Kidney (tissue), 22 donors: ENCODE measurements at places on chromosomes 7 and 10. TPM values are rescaled to one million over a fixed set of nuclear protein-coding genes. Genes with fewer than 3 reads are reported as not detected.

GRCh38 chr10:64873088-64873487 is 1351.9 kb downstream of the REEP3 start:
- DNase-seq = no peak

GRCh38 chr7:26511866-26512265 is 220.2 kb downstream of the SNX10 start:
- no peak for DNase-seq

- DNase-seq = peak; percentile 58
Observed at GRCh38 chr7:95398155-95398940, 2.2 kb upstream of the PON3 start.

DNA sequence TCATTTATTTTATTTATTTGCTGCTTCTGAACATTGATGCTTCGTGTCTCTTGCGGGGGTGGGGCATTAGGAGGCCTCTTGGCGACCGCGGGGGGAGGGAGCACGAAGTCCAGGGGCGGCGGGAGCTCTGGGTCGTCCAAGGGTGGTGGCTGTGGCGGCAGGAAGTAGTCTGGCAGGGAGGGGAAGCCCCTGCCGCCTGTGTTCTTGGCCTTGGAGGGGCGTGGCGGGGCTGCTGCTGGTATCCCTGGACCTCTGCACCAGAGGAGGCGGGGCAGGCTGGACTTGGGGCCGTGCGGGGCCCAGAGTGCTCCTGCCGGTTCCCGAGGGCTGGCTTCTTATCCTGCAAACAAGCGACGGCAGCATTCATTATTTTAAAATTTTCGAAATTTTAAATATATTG is 70.5 kb upstream of the ABI1 start:
- peak; percentile 30 for DNase-seq

GRCh38 chr7:112134039-112134438 is 72.2 kb downstream of the DOCK4 start:
- DNase-seq = no peak

- peak; percentile 40 for DNase-seq
Observed at GRCh38 chr7:106858618-106859532, 6.2 kb upstream of the PIK3CG start.

DNA sequence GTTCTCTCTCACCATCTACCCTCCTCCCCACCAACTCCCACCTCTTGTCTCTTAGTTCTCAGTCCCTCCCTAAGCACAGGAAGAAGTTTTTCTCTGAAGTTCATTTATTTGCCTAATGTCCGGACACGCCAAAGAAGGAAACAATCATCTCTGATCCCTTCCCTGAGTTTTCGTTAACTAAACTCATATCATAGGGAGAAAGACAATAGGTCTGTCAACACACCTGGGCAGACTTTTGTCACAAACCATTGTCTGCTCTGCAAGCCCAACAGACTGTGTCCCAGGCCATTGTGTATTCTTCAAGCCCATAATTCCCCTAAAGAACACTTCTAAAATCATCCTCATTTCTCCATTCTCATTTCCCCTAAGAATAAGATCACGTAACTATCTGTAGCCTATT is 691.0 kb upstream of the MBL2 start:
- no peak for DNase-seq

DNA sequence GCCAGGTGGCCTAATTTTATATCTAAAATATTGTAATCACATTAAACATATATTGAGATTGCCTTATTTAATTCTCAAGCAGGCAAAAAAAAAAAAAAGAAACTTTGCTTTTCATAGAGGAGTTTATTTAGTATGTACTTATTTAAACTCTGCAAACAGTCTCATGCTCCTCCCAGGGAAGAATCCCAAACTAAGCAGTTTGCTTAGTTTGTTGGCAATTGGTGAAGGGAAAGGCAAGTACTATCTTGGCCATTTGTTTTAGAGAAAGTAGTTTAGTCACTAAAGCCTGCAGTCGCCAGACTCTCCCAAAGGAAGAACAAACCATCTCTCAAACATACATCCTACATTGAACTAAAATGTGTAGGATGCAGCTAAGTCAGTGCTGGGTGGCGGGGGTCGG is 226.8 kb downstream of the CDC14C start:
- DNase-seq = no peak

GRCh38 chr7:112940314-112940732 is 146.3 kb downstream of the GPR85 start:
- DNase-seq = no peak

DNA sequence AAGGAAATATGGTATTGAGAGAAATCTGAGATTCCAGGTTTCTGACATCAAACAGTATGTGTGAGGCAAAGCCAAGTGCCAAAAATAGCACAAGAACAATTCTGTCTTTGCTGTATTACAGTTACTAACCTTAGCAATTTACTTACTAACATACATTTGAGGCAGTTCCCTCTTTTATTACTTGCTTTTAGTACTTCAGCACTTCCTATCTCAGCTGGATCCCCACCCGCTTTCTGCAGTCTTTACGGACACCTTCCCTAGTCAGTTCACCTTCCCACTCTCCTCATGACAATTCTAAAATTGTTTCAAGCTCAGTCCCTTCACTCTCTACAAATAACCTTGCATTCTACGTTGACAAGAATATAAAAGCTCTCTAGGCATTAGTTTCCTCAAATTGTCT is 79.2 kb downstream of the ELAPOR2 start:
- DNase-seq = no peak

GRCh38 chr10:27446091-27446918 is 57.8 kb upstream of the RAB18 start:
- DNase-seq = peak; percentile 64

Gene SFRP4
- 6.8 TPM for total RNA-seq

DNA sequence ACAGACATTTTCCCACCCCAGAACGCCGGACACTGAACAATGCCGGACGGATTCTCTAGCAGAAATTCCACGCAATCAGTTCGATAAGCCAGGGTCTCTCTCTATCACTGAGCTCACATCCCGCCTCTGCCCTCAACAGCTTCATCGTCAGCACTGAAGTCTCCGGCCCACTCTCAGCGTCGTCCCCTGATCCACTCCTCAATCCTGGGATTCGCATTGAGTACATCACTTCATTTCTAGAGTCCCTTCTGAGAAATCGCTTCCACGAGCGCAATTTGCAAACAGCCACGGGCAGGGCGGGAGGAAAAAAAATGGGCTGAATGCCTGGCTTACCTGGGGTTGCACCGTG is 365 bp downstream of the YME1L1 start:
- DNase-seq = peak; percentile 66

Gene CTBP2
- 111 TPM for total RNA-seq

- no peak for DNase-seq
Observed at GRCh38 chr7:133861876-133862275, 265.3 kb upstream of the LRGUK start.

DNA sequence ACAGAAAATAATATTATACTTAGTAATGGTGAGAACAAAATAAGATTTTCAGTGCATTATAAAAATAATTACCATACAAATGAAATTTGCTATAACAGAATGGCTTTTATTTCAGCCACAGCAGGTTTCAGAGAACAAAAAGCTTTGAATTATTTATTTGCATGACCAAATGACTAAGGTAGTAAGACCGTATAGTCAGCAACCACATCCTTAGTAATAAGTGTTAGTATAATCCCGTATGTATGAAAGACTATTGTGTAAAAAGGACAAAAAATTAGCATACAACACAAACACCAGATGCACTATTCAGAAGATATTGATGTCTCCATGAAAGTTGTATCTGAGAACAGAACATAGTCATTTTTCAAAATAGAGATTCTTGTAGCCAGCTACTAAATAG is 12.2 kb downstream of the PDZD8 start:
- no peak for DNase-seq

DNA sequence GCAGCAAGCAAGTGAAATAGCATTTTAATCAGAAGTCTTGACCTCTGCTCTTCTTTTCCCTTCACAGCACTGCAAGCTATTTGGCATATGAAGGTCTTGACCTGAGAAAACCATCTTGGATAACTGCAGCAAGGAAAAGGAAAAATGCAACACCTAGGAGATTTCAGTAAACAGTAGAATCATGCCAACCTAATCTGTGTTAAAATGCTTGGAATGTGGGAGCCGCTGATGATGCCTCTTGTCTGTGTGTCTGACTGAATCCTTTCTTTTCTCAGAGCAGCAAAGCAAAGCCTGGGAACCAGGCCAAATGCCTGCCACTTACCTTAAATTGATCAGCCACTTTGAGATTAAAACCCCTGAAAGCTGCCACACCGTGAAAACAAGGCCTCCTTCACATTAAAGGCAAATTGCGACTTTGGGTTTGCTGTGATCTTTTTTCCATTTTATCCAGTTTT is 80.4 kb upstream of the CDK6 start:
- DNase-seq = peak; percentile 39

Gene VAX1
- not detected for total RNA-seq

DNA sequence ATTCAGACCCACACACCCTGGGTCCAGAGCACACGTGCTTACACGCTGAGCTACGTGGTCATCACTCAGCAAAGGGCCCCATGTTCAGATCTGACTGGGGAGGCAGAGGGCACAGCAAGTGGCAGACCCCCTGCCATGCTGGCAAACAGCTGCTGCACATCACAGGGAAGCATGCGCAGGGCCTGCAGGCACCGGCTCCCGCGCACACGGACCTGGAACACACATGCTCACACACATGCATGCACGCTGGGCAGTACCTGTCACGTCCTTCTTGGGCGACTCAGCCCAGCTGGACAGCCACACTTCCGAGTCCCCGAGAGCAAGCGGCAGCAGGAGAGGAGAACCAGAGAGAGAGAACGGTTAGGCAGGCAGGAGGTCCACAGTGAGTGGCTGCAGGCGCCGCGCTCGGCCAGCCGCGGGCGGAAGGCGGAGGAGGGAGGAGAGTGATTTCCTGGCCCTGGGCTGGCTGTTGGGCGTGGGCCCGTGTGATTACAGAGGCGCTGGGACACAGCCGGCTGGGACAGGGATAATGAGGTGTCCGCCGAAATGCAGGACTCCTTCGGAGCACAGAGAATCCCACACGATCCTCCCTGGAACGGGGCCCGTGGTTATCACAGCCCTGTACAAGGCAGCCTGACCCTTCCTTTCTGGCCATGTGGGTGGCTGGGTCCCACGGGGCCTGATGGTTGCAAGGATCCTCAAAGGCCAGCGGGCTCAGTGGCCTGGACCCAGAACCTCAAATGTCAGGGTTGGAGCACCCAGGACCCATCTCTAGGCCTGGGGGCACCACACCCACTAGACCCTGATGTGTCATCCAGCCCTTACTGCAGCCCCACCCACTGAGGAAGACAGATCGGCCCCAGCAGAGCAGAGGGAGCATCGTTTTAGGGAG is 175.1 kb downstream of the NEURL1 start:
- DNase-seq = peak; percentile 78

- no peak for DNase-seq
Observed at GRCh38 chr7:35771776-35772175, 29.1 kb upstream of the SEPTIN7 start.

- no peak for DNase-seq
Observed at GRCh38 chr7:95619517-95619916, 23.2 kb upstream of the PDK4 start.

DNA sequence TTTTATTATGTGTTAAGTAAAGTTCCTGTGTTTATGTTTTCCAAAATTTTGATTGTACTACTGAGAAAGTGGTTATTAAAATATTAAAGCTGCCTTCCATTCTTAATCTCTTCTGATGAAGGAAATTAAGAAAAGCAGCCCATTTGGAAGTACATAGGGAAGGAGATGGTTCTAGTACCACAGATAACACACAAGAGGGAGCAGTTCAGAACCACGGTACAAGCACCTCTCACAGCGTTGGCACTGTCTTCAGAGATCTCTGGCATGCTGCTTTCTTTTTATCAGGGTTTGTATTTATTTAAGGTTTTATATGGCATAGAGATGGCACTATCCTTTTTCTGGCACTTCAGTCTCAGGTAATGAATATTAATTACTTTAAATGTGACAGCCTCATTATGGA is 111.6 kb downstream of the PHTF2 start:
- no peak for DNase-seq

Gene ADAM12
- 3.3 TPM for total RNA-seq
